RWPE1 (cell line): ENCODE measurements at places on chromosomes 12 and 14.

DNA sequence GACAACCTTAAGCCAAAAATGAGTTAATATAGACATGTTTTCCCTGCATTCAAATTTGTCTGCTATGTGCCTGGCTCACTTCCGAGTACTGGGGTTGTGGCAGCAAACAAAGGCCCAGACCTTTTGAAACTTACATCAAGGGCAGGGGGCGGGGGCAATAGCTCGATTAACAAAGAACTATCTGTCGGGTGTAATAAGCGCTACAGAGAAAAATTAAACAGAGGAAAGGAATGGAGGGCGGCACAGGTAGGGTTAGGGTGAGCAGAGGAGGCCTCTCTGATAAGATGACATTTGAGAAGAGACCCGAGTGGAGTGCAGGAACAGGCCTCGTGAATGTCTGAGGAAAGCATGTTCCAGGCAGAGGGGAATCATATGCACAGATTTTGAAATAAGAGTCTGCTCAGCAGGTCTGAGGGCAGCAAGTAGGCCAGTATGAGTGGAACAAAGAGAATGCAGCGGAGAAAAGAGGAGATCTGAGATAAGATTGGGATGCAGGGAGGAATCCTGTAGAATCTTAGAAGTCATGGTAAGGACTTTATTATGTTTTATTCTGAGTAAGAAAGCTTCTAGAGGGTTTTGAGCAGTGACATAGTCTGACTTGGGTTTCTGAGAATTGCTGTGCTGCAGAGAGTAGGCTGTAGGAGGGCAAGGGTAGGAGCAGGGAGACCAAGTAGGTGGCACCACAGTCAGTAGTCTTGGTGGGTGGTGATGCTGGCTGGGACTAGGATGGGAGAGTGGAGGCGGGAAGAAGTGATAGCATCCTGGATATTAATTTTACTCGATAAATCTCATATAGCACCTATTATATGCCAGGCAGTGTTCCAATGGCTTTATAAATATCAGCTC lies 52.6 kb downstream of the BICDL1 start:
- DNase-seq, result no peak

DNA sequence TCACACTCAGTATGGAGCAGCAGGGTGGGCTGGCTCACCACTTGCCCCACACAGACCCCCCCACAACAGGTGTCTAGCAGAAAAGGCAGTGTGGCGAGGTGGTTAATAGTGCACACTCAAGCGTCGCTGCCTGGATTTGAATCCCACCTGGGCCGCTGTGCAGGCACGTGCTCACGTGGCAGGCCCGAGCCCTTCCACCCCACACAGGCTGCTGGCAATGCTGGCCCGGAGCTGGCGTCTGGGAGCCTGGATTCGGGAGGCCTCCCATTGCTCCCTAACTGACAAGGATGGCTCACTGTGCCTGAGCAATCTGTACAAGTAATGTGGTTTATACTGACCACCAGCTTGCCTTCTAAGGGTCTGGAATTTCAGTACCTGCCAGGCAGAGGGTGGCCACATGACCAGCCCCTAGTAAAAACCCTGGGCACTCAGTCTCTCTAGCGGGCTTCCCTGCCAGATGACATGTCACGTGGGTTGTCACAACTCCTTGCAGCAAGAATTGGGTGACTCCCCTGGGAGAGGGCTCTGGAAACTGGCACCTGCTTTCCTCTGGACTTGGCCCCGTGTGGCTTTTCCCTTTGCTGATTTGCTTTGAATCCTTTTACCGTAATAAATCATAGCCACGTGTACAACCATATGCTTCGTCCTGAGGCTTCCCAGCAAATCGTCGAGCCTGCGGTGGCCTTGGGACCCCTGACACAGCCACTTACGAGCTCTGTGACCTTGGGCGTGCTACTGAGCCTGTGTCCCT lies 72.8 kb downstream of the SCARB1 start:
- DNase-seq, result no peak

GRCh38 chr12:77439749-77440148 lies 374.4 kb upstream of the E2F7 start:
- no peak for DNase-seq

- no peak for DNase-seq
These were observed 52.9 kb downstream of the PPP4R4 start for GRCh38 chr14:94227029-94227428.

DNA sequence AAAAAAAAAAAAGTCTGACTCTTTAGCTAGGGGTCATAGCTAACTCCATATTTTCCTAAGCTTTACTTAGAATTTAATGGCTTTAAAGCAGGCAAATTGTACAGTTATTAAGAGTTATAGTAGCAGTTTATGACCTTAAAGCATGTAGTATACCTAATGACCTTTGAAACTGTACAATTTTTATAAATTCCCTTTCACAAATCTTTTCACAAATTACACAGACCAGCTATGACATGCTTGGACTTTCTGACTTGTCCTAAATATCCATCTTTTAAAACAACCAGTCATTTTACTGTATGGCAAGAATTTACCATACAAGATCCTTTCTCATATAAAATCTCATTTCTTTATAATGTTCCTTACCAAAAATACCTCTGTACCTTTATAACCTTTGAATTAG lies 74.8 kb downstream of the C14orf132 start:
- no peak for DNase-seq

GRCh38 chr12:20815574-20815973 lies 5.1 kb downstream of the SLCO1B3 start:
- no peak for DNase-seq

GRCh38 chr14:102591372-102591943 lies 991 bp upstream of the RCOR1 start:
- no peak for DNase-seq

- no peak for DNase-seq
These were observed 4.5 kb downstream of the C1QL4 start for GRCh38 chr12:49332441-49332861.

- no peak for DNase-seq
These were observed 23.1 kb upstream of the LRTM2 start for GRCh38 chr12:1797011-1797901.

DNA sequence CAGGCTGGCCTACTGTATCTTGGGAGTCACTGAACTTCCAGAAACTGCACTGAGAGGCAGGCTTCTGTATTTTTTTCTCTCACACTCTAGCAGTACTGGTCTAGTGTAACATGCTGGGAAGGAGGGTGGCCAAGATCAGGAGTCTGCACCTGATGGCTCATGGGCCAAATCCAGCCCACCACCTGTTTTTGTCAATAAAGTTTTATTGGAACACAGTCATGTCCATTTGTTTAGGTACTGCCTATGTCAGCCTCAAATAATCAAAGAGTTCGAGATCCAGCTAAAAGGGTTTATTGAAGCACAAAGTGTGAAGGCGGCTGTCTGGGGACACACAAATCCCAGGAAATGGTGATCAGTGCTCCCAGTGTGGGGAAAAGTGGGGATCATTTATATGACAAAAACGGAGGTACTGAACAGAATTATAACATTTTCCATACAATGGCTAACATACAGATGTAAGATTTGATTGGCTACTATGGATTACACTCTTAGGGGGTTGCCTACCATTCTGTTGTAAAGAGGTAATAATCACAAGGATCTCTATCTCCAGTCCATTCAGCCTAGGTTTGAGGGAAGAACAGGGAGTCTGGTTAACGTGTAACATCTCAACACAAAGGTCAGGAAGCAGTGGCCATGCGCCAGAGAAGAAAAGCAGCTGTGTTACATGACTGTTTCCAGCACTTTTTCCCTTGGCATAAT lies 12.9 kb downstream of the USP30 start:
- DNase-seq, result no peak
